GM19239 (cell line): ENCODE measurements at places on chromosomes 16 and 17.

DNA sequence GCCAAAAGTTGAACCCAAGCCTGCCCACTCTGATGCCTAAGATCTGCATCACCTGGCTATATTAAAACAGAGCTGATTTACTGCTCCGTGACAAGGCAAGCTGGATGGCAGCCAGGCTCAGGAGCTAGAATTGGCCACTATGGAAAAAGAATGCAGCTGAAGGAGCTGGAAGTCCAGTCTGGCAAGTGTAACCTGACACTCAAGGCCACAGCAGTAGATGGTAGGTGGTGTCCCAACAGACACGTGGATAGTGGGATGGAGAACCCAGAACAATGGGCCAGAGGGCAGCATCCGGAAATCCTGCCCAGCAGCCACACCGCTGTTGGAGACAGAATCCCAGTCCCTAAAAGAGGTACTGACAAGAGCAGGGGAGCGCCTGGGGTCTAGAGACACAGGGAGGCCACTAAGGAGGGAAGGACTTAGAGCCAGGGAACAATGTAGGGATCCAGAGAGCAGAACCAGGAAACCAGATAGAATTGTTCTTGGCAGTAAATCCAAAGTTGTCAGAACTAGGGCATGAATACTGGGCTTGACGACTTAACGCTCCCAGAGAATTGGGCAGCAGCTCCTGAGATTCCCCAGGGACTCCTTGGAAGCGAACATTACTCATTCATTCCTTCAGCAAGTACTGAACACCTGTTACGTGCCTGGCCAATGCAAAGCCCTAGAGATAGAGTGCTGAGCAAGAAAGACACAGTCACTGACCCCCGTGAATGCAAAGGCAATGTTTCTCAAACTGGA lies 85.7 kb downstream of the CDYL2 start:
- DNase-seq, result no peak

GRCh38 chr16:79543219-79543618 lies 57.3 kb downstream of the MAF start:
- DNase-seq, result no peak

GRCh38 chr16:27778171-27778925 lies 228.4 kb downstream of the KATNIP start:
- DNase-seq, result no peak

- no peak for DNase-seq
Observed at GRCh38 chr16:50386139-50386538, 17.4 kb upstream of the BRD7 start.

DNA sequence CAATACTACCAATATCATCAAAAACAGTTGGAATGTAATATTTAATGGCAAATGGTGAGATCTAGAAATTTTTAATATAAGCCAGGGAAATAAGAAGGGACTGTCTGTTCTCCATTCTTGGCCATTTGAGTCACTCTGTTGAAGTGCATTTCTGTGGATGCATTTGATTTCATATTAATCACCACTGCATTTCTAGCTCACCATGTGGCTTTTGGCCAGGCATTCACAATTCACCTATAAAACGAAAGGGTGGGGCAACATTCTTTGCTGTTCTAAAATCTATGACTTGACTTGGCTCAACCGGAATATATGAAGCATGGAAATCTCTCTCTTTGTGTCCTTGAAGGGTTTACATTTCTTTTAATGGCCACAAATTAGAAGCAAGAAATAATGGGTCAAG lies 483.0 kb downstream of the SLC39A11 start:
- DNase-seq, result no peak

GRCh38 chr17:50172130-50172529 lies 6.3 kb downstream of the SGCA start:
- no peak for DNase-seq

DNA sequence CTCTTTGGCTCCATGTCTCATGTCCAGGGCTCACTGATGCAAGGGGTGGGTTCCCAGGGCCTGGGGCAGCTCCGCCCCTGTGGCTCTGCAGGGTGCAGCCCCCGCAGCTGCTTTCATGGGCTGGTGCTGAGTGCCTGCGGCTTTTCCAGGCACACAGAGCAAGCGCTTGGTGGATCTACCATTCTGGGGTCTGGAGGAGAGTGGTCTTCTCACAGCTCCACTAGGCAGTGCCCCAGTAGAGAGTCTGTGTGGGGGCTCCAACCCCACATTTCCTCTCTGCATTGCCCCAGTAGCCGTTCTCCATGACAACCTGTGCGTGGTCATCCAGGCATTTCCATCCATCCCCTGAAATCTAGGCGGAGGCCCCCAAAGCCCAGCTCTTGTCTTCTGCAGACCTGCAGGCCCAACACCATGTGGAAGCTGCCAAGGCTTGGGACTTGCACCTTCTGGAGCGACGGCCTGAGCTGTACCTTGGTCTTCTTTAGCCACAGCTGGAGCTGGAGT lies 5.2 kb downstream of the IL32 start:
- DNase-seq, result no peak

- no peak for DNase-seq
Observed at GRCh38 chr16:25835126-25835525, 143.4 kb downstream of the HS3ST4 start.

- DNase-seq, result no peak
Observed at GRCh38 chr16:78257376-78257728, 157.9 kb downstream of the WWOX start.

DNA sequence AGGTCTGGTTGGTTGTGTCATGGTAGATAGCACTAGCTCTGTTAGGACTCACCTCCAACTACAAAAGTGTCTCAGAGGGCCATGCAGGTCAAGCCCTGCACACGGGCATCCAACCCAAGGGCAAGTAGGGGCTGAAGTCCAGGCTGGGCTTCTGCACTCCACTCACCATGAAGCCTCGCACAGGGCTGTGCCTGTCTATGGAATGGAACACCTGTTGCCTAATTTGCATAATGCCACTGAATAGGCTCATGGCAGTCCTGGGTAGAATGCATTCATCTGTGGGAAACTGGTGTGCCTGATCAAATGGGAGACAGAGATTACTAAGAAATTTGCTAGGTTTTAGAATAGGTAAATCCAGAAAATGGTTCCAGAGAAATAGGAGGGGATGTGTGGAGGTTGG lies 8.0 kb upstream of the AKAP1 start:
- DNase-seq, result no peak

DNA sequence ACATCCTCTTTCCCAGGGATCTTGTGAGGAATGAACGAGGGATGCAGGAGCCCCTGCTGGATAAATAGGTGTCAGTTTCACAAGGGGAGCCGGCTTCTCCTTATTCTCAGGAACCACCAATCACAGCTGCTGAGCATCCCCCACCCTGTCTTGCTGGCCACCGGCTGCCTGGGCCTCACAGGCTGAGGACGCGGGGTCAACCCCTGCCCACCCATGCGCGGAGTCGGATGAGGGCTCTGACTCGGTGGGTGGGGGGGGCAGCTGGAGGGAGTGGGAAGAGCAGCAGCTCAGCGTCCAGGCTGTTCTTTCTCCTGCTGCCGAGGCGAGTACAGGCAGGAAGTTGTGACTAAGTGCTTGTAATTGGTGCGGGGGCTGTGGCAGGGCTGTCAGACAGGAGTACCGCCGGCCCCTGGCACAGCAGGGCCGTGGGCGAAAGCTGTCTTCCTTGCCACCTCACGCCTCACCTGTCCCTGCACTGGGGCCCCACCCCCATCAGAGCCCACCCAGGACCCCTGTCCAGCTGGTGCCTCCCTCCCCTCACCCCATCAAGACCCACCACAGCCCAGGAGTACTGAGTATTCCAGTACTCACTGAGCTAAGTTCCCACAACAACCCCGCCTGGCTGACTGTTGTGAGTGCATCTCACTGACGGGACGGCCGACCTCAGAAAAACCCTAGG lies 11.0 kb upstream of the DPEP1 start:
- DNase-seq, result no peak

DNA sequence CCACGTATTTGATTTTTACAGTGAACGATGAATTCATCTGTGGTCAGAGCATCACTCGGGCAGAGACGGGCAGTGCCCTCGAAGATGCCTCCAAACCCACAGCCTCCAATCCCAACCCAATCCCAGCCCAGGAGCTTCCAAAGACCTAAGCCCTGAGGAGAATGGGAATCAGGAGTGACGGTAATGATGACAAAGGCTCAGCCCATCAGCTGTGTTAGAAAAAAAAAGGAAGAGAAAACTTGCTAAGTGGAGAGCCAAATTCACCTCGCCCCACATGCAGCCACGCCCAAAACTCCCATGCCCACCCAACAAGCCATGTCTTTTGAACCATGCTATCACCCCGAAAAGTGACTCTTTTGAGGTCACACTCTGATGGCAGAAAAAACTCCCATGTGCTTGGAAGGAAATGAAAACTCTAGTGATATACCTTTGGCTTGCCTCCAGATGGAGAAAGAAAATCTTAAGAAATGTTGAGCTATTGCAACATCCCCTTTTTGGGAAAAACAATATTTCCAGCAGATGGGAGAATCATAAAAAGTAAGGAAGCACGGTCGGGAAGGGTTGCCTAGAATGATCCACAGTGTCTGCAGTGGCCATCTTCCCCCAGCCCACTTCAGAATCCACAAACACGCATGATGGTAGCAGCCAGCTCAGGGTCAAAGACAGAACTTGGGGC lies 37.7 kb downstream of the XYLT1 start:
- DNase-seq, result no peak

DNA sequence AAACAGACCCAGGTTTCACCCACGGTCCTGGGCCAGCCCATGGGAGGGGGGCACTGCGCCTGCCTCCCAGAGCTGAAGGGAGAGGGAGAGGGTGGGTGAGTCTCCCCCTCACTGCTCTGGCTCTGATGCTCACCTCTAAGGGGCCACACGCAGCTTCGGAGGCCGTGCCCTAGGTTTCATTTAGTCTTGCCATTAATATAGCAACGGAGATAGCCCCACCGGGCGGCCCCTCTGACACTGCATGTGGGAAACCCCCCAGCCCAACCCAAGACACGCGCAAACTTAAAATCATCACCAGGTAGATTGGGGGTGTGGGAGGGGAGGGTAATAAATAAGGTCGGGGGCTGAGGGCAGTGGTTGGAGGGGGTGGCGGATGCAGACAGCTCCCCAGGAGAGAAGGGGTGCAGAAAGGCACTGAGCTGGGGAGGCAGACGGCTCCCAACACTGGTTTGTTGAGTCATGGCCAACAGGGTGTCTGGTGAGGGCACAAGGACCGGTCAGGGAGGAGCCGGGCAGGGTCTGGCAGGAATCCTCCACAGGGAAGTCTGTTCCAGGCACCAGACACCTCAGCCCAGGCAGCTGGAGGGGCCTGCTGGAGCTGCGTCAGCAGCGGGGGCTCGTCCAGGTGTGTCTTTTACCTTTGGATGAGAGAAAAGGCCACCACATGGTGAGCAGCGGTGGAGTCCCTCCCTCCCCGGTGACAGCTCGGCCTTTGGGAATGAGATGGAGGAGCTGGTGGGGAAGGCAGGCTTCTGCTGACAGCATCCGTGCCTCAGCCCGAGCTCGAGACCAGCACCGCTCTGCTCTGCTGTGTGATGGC lies 32.0 kb upstream of the DOC2B start:
- no peak for DNase-seq

DNA sequence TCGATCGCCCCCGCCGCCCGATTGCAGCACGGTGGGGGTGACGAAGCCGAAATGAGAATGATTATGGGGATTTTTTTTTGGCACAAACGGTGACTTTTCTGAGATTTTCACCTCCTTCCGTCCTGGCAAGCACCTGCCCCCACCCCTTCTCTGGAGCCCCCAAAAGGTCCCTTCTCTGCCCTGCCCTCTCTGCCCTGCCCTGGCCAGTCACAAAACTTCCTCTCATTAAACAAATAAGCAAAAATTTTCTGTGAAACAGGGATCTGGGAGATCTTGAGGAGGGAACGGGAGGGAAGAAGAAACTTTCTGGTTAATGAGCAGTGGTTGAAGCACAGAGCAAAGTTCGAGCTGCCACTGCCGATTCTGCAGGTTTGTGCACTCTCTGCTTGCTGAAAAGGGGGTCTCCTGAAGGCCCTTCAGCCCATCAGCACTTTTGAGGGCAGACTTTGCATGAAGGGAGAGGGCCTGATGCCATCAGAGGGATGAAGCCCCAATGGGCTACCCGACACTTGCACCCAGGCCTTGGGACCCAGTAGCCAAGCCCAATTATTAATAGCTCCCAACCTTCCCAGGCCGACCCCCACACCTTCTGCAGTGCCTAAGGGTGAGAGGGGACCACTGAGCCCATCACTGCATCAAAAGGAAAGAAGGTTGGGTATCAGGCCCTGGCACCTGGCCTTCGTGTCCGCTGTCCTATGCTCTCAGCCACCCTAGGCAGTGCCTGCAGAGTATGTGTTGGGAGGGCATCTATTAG lies 1.0 kb upstream of the HOXB8 start:
- DNase-seq, result no peak

DNA sequence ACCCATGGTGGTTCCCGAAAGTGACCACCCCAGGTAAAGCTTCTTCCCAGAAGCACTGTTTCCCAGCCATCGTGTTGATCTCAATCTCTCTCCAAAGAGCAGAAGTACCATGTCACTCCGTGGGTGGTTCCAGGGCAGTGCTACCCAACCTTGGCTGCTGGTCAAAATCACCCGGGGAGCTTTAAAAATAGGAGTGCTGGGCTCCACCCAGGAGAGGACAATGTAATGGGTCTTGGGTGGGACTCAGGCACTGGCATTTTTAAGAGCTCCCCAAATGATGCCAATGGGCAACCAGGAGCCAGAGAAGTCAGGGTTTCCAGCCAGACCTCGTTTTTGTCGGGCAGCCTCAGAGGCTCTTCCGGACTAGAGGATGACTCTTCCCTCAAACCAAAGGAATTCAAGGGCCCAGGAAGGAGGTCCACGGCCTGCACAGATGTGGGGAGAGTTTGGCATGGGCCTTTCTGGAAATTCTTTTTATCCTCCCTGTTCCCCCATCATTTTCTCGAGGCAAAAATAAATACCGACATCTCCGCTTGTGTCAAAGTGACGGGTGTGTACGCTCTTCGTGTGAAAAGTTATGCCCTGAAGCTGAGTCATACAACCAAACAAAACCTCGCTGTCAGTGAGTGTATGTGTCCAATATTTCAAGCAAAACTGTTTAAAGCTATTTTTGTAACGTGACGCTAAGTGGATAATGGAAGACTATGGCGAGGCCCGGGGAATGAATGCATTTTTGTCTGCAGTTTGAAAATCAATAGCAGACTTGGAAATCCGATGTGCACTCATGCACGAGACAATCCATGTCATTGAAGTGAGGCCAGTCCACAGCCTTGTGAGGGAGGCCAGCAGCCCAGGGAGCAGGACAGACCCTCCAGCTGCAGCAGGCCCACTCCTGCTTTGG lies 364.1 kb downstream of the FOXL1 start:
- DNase-seq, result no peak

GRCh38 chr16:84481051-84481735 lies 23.3 kb downstream of the MEAK7 start:
- DNase-seq, result no peak

DNA sequence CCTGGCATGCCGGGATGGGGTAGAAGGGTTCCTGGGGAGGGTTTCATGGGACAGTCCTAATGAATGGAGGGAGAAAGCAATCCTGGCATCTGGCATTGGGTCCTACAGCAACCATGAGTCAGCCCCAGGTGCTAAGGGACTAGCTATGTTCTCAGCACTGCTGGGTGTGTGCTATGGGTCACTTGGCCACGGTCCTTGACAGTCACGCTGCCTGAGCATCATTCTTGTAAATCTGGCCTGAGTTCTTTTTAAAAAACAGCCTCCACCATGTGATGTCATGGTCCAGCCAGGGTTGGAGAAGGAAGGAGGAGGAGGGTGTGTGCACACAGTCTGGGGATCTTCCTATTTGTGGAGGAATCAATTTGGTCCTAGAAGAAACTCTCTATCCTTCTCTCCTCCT lies 6.2 kb upstream of the RAMP2 start:
- no peak for DNase-seq
